ENCODE measurements at places on chromosomes 6 and 20. TPM values are rescaled to one million over a fixed set of nuclear protein-coding genes. Genes with fewer than 3 reads are reported as not detected.

DNA sequence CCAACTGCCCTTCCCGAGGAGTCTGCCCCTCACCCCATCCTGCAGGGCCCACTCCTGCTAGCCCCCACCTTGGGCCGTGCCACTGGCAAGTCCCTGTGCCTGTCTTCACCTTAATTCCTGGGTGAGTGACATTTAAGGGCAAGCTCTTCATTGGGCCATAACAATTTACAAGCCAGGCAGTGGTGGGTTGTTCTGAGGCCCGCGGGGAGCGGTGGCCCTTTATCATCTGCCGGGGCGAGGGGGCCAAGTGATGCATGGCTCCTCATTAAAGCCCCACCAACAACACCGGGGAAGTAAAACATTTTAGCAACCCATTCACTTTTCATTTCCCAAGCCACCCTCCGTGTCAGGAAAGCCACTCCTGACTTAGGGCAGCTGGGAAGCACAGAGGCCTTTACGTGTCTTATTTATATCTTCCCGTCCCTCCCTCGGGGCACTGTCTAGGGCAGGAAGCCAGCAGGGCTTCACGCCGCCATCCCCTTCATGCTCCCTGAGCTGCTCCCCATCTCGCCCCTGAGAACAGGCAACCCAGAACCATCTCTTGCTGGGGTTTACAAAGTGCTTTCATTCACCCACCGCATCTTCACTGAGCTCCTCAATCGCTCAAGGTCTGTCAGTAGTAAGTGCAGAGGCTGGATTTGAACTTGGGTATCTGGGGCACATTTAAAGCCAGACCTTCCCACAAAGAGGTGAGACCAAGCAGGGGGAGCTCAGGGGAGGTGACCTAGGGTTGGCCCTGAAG, 55.5 kb upstream of the CCDC167 start:
- DNase-seq: no peak

DNA sequence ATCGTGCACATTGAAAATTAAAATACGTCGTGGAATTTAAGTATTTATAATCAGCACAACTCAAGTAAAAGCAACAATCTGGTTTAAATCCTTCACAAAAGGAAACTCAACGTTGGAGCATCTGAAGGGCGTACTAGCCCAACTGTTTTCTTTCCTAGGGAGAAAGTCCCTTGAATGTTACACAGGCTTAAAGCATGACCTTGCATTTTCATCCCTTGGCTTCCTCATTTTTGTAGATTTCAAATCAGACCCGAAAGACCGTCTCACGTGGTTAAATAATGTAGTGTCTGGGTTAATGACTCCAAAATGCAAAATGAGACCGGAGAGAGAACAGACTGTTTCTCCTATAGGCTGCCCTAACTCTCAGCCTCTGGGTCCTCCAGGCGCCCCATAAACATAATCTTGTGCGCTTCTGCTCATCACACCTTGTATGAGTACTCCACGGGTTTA, 249.2 kb upstream of the RREB1 start:
- DNase-seq: no peak

- no peak for DNase-seq
Measured at GRCh38 chr6:153123801-153124200, 7.3 kb downstream of the RGS17 start.

DNA sequence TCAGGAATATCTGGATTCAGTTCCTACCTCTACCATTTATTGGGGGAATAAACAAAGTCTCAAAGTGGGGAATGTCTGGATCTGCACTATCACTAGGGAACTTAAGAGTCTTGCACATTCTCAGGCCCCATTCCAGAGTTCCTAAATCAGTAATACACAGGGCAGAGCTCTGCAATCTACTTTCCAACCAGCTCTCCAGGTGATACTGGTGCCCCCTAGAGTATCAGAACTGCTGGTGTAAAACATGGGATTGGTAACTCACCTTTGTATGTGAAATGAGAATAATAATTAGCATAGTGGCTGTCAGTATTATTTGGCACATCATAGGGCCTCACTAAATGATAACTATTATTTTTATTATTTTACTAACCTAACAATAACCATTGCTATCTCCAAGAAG, 278.8 kb upstream of the IMPG1 start:
- no peak for DNase-seq

- no peak for DNase-seq
Measured at GRCh38 chr6:16257999-16258708, 19.8 kb downstream of the GMPR start.

GRCh38 chr6:107098436-107099307, 16.6 kb downstream of the BEND3 start:
- DNase-seq: no peak

GRCh38 chr20:15378151-15378550, 1040.7 kb upstream of the FLRT3 start:
- DNase-seq: no peak

- no peak for DNase-seq
Measured at GRCh38 chr6:22965889-22966288, 396.5 kb downstream of the HDGFL1 start.

GRCh38 chr6:122352981-122353664, 46.3 kb upstream of the HSF2 start:
- DNase-seq: no peak

DNA sequence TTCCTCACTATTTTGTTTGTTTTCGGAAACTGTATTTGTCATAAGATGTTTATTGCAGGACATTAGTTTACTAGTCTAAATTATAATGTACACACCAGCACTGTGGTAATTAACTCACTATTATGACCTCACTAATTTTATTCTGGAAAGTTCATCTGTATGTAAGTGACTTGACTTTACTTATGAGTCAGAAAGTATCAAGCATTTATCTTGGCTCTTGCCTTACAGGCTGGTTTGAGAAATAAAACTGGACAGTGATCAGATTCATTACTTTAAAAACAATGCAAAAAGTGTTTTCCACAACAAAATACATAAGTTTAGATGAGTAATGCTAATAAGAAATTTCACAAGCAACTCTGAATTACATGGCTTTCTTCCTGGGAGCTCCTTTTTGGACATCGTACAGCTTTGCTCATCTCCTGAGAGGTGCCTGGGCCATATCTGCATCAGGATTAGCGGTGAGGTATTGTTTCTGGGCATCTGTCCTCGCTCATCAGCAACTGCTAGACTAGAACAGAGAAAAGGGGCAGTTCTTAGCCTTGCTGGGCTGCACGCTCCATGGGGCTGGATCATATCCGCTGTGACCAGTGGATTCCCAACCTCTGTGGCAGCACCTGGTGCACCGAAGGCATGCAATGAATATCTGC, 179.8 kb downstream of the SOD2 start:
- DNase-seq: no peak

DNA sequence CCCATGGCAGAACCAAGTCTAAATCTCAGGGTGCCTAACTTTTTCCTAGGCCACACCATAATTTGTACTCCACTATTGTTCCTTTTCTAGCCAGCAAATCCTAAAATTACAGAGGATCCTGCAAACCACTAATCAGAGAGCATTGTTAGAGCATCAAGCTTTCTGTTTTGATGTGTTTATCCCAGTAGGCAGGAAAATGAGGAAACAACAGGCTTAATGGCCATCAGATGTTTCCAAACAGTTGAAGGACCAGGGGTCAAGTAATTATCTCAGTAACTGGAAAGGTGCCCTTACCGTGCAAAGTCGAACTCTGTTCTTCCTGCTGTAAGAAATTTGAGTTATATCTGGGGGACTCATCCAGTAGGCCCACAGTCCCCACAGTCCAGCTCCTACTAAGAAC, 58.7 kb downstream of the RALY start:
- DNase-seq: no peak

- DNase-seq: peak; percentile 84
Measured at GRCh38 chr20:32536851-32537656, 48.1 kb downstream of the NOL4L start.

GRCh38 chr20:23637282-23638221, at the start of gene CST3:
Gene CST3, minus strand, starts transcription at chr20:23637955. Its CDS starts 93 bp downstream, at chr20:23637862.
- DNase-seq: no peak

- no peak for DNase-seq
Measured at GRCh38 chr20:722822-723644, 45.3 kb downstream of the SLC52A3 start.

GRCh38 chr20:20680991-20681508, 31.4 kb downstream of the RALGAPA2 start:
- DNase-seq: no peak

- DNase-seq: no peak
Measured at GRCh38 chr20:51505566-51505965, 37.0 kb downstream of the NFATC2 start.

DNA sequence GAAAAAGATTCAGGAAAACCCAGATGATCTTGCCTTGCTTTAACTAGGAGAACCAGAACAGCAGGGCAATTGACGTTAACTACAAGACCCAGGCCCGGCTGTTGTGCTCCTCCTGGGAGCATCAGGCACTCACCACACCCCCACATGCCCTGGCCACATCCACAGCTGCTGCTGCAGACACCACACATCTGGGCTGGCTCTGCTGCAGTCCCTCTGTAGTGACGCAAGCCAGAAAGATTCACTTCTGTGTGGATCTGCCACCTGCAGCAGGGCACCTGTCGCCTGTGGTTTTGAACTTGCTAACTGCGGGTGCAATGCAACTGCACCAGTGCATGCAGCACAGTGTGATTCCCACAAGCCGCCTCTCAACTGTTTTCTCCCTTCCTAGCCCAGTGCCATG, 228.8 kb downstream of the SYNDIG1 start:
- DNase-seq: no peak

DNA sequence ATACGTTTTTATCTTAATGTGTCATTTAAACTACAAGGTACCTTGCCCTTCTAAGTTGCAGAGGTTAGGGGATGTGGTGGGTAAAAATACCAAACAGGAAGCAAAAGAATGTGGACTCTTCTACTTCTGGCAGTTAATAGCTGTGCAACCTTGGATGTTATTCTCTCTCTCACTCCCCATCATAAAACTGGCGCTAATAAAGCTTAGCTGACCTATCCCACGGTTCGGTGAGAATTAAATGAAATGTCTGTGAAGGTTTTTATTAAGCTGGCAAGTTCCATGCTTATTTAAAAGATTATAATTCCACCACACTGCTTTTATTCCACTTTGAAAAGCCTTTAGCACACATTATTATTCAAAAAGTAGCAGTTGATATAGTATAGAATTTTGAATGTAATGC, 127.8 kb upstream of the SLC22A23 start:
- DNase-seq: no peak

- no peak for DNase-seq
Measured at GRCh38 chr20:45053430-45054351, 47.2 kb downstream of the KCNS1 start.

DNA sequence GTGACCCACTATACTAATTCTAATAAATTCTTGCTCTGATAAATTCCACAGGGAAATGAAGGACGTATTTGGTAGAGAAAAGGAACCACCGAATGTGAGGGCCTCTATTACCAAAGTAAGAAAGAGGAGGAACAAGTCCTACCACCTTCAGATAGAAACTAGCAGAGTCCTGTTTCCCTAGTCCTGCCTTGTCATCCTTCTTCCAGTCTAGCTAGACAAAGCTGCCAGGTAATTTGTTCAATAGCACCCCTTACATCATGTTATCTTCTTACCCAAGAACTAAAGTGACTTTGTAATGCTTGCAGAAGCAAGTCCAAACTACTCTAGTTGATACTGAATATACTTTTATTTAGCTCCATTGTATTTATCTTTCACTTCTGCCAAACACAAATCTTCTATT, 29.3 kb upstream of the FAM83B start:
- no peak for DNase-seq

GRCh38 chr6:139588734-139589593, 214.5 kb upstream of the CITED2 start:
- no peak for DNase-seq

- DNase-seq: no peak
Measured at GRCh38 chr20:4341804-4342485, 326.6 kb upstream of the RNF24 start.

DNA sequence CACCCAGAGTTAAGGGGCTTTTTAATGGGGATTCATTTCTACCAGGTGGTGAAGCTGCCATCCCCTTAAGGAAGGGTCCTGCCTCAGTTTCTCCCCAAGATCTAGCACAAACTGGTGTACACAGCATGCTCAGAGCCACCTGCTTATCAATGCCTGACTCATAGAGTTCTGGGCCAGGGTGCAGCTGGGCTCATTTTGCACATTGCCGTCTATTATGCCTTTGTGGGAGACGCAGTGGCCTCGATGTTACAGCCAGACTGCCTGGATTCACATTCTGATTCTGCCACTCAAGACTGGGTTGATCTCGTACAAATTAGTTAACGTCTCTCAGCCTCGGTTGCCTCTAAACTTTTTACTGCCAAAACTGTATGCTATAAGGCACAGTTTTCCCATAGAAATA, 365.7 kb downstream of the ZFAND3 start:
- DNase-seq: no peak

GRCh38 chr6:168229368-168229752, 90.2 kb downstream of the DACT2 start:
- DNase-seq: no peak

- no peak for DNase-seq
Measured at GRCh38 chr20:38579219-38579910, 1.6 kb upstream of the ADIG start.

GRCh38 chr20:6838181-6838826, 70.8 kb downstream of the BMP2 start:
- DNase-seq: no peak

- DNase-seq: no peak
Measured at GRCh38 chr6:5081955-5082354, 3.2 kb upstream of the PPP1R3G start.

DNA sequence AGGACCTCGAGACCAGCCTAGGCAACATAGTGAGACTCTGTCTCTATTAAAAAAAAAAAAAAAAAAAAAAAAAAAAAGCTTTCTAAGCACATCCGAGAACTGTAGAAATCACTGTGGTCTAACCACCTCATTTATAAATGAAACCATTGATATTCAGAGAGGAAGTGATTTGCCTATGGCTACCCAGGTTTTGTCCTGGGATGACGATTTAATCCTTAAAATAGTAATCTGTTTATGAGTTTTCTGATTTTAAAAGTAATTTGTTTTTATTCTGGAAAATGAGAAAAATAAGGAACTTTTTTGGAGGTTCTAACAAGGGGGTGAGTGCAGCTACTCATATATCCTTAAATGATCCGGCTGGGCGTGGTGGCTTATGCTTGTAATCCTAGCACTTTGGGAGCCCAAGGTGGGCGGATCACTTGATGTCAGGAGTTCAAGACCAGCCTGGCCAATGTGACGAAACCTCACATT, 6.5 kb upstream of the BTN3A2 start:
- no peak for DNase-seq

- no peak for DNase-seq
Measured at GRCh38 chr6:83464381-83465140, 33.7 kb upstream of the ME1 start.

Gene SENP6
- 74.6 TPM for total RNA-seq

Gene CDKAL1
- 29.6 TPM for total RNA-seq

Gene EBF4
- 0.66 TPM for total RNA-seq

Gene HS3ST5
- not detected for total RNA-seq

Gene COL10A1
- total RNA-seq: not detected

Gene MYMX
- total RNA-seq: not detected

Gene SMOC2
- not detected for total RNA-seq

Gene PRPH2
- not detected for total RNA-seq

Gene CST3
- 3.0 TPM for total RNA-seq

Gene ETV7
- 0.61 TPM for total RNA-seq

Gene CGA
- total RNA-seq: not detected

Gene COL21A1
- total RNA-seq: not detected

Gene MRAP2
- not detected for total RNA-seq

Gene DDO
- not detected for total RNA-seq

Gene PGC
- not detected for total RNA-seq

Gene ARHGAP40
- not detected for total RNA-seq

Gene MAD2L1BP
- 27.7 TPM for total RNA-seq
